ENCODE measurements at places on chromosomes 7 and 10. TPM values are rescaled to one million over a fixed set of nuclear protein-coding genes. Genes with fewer than 3 reads are reported as not detected.

The GNA12 gene
- 53.0 TPM for total RNA-seq

The STOX1 gene
- 0.39 TPM for total RNA-seq

The DEPP1 gene
- 254 TPM for total RNA-seq

The PDZD8 gene
- total RNA-seq = 36.0 TPM

All from aorta (tissue), 5 donors.